ENCODE measurements at places on chromosomes 16 and 17.

DNA sequence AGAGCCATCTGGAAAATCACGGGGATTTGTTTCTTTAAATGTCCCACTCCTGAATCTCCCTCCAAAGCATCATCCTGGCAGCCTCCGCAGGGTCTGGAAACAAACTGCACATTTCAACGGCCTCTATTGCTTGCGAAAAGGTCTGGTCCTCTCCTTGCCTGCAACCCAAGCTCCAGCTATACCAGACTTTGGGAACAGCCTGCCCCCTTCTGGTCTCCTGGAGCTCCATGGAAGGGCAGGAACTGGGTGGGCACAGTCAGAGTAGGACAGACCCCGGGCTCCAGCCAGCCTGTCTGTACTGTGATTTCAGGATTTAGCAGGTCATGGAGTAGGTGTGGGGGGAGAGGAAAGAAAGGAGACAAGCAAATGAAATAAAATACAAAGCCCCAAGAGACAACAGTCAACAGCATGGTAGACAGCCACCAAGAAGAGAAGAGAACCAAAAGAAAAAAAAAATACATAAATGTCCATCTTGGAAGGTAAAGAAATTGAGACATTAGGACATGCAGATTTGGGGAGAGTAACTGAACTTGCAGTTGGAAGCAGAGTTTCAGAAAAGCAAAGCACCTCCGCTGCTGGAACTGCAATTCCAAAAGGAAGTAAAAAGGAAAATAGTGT is 2.7 kb downstream of the XYLT1 start:
- no peaks in the 10 kb centered on the region for H3K36me3 ChIP-seq
- H3K4me1 ChIP-seq = peaks cover 37% of the 10 kb centered on the region

DNA sequence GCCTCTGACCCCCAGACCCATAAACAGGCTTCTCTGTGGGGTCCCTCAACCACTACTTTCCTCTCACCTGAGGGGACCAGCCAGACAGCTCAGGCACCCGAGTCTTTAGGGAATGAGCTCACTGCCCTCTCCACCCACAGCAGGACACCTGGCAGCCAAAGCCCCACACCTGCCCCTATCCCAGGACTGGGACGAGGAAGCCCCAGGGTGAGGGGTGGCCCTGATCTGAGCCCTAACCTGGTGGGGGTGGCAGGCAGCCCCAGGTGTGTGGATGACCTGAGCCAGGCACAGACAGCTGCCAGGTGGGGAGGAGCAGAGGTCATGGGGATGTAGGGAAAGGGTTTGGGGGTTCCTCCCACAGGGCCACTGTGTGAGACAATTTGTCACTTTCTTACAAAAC is 1.7 kb upstream of the TEX19 start:
- no peak overlapping the region for H3K4me3 ChIP-seq
- peaks cover 18% of the 10 kb centered on the region for H3K4me1 ChIP-seq
- no peaks in the 10 kb centered on the region for H3K36me3 ChIP-seq
- H3K27ac ChIP-seq = no peak overlapping the region
- no peak for DNase-seq

GRCh38 chr16:75256696-75257343 is 5.4 kb upstream of the BCAR1 start:
- peaks cover 36% of the 10 kb centered on the region for H3K36me3 ChIP-seq
- no peaks in the 10 kb centered on the region for H3K27me3 ChIP-seq
- H3K4me3 ChIP-seq = no peak overlapping the region

DNA sequence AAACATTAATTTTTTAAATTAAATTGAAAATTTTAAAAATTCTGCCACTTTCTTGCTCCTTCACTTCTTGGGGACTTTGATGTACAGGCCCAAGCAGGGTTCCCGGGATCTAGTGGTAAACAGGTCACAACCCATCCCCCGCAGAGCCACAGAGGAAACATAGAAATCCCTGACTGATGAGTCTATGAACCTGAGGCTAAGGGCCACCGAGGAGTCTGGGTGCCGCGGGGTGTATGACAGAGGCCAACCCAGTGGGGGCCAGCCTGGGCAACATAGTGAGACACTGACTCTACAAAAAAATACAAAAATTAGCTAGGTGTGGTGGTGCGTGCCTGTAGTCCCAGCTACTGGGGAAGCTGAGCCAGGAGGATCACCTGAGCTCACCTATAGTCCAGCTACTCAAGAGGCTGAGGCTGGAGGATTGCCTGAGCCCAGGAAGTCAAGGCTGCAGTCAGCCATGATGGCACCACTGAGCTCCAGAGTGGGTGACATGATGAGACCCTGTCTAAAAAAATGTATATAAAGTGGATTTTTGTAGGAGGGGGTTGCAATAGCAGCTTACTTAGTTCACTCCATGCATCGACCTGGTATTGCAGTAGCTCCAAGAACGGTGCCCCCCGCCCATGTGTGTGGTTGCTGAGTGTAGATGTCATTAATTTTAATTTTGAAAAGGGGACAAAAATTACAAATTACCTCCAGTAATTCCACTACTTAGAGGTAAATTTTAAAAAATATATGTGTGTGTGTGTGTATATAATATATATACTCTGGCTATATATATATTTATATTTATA is 9.2 kb upstream of the FLYWCH1 start:
- no peak for DNase-seq
- H3K4me3 ChIP-seq = no peak overlapping the region
- H3K4me1 ChIP-seq = peaks cover 29% of the 10 kb centered on the region
- H3K36me3 ChIP-seq = peaks cover 35% of the 10 kb centered on the region
- H3K27me3 ChIP-seq = no peaks in the 10 kb centered on the region
- H3K27ac ChIP-seq = no peak overlapping the region

DNA sequence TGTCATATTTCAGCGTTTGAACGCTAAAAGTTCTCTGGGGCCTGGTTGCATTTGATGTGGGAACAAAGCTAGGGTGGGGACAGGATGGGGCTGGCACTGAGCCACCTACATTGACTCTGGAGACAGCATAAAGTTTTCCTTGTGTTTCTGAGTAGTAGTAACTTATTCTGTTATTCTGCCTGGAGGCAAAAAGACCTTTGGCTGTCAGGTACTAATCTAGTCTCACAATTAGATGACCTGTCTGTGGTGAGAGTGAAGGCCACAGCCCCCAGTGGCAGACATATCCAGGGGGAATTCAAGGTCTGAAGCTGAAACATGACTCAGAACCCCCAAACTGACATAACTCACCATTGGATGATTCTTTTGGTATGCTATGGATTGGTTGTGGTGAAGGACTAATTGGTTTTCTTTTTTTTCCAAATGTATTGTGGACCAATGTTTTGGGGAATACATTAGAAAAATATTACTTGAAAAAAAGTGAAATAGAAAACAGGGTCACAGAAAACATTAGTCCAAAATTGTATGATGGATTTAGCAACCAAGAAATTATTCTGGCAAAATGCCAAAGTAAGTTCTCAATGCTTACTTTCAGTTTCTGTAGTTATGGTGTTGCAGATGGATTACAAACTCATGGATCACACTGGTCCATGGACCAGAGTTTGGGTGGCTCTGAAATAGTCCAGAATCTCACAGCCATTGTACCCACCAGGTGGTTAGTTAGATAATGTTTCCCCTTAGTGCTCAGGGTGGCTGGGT is 10.5 kb upstream of the SALL1 start:
- H3K36me3 ChIP-seq = no peaks in the 10 kb centered on the region
- H3K4me3 ChIP-seq = no peak overlapping the region
- H3K27me3 ChIP-seq = peaks cover 8% of the 10 kb centered on the region

DNA sequence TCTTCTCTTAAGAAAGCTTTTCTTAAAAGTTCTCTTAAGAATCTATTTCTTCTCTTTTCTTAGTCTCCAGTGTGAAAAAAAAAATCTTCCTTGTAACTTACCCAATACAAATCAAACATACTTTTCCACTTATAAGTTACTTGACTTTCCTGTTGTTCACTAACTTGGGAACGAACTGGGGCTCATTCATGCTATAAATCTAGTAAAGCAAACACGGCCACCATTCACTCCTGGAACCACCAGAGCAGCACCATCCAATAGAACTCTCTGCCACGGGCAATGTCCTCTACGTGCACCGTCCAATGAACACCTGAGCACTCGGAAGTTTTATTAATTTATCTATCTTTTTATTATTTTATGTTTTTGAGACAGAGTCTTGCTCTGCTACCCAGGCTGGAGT is 20.8 kb downstream of the SRP68 start:
- no peak overlapping the region for H3K27ac ChIP-seq
- H3K4me3 ChIP-seq = no peak overlapping the region
- no peaks in the 10 kb centered on the region for H3K4me1 ChIP-seq
- H3K27me3 ChIP-seq = no peaks in the 10 kb centered on the region
- H3K36me3 ChIP-seq = peaks cover 72% of the 10 kb centered on the region

DNA sequence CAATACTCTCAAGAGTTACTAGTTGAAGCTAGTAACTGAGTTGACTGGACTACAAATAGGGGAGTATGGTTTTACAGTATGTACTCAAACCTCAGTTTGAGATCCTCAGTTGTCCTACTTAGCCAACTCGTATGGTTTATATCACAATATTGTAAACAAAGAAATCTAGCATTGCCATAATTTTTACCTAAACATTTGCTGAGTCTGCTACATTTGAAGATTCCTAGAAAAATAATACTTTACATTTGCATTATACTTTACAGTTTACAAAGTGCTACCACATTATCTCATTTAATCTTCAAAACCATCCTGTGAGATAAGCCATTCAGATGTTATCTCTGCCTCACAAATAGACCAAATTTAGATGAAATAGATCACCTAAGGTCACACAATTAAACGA is 16.3 kb downstream of the CBX1 start:
- no peak overlapping the region for H3K4me3 ChIP-seq
- DNase-seq = no peak
- peaks cover 5% of the 10 kb centered on the region for H3K4me1 ChIP-seq
- no peaks in the 10 kb centered on the region for H3K27me3 ChIP-seq

Measured in spinal cord (tissue), 10 donors.